ENCODE measurements at places on chromosomes 1 and 21.
A peak's percentile ranks its signal among the peaks of the same experiment; 100 is the strongest.

DNA sequence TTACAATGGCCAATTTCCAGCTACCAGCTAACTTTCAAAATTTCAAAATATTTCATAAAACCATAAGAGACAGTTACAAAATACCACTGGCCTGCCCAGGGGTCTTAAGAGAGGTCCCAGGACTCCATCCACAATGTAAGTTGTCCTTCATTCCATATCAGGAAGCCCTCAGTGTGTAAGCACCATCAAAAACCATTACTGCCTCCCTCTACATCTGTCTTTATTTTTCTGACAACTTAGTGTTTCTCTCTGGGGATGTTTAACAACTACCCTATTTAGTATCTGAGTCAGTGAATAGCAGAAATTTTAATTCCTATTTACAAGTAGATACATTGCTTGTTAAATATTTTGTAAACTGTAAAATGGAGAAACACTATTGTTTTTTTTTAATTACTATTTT lies 339.3 kb upstream of the ADAMTS5 start:
- DNase-seq: no peak

DNA sequence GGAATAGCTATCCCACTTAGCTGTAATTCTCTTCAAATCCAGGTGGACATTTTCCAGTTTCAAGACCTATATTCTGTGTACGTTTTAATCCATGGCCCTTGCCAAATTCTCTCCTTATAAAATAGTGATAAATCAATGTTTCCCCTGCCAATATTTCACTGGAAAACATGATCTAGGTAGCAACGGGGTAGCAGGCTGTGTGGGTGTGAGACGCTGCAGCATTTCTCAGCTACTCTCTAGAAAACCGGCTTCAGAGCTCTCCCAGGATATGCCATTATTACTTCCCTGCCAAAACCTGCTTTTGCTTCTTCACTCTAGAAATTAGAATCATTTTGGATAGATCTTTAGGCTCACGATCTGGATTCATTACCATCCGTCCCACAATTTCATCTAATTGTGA lies 82.1 kb upstream of the SIPA1L2 start:
- DNase-seq: no peak

GRCh38 chr1:19010995-19011844 lies 54.7 kb upstream of the IFFO2 start:
- DNase-seq: peak; percentile 63

DNA sequence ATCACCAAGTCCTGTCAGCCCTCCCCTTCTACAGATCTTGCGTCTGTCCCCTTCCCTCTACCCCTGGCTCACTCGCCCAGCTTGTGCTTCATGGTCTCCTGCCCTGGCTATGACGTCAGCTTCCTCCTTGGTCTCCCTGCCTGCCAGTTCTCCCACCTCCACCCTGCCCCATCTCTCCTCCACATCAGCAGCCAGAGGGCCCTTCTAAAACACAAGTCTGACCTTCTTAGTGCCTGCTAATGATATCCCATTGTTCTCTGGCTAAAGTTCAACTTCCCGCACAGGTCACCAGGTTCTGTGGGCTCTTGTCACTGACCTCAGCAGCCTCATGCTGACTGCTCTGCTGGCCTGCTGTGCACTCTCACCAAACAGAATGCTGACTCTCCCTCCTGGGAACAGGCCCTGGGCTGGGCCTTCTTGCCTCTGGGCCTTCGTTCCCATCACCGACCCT lies 24.7 kb upstream of the MYCL start:
- no peak for DNase-seq

DNA sequence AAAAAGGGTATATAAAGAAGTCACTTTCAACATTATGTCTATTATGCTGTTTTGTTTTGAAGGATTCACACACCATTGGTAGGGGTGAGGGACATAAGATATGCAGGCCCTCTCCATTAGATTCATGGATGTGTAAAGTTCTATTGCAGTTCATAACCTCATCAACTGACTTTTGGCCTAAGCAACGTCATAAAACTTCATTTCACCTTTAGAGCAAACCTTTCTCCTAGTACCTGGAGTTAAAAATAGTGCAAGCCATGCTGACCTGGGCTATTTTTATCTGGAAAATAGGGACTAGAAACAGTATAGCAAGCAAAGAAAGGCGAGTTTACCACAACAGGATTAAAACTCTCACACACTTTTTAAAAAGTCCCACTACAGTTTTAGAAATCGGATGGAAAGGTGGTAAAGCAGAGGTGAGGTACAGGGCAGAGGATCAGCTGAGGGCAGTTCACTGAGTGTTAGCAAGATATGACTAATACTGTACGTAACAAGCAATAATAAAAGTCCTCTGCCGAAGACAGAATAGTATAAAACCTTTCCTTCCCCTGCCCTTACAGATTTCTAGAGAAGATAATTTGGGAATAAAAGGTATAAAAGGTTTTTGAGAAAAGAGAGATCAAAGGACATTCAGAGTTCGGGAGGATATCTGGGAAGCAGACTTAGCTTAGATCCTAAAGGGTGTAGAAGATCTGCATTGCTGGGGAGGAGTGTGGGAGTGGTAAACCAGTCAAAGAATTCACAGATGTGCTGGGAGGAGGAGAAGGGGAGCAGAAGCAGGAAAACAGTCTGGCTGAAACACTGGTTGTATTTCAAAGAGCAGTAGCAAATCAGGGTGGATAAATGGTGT lies 14.3 kb downstream of the EGLN1 start:
- DNase-seq: no peak

- no peak for DNase-seq
These were observed 29.4 kb downstream of the LRRC3 start for GRCh38 chr21:44484498-44485253.

DNA sequence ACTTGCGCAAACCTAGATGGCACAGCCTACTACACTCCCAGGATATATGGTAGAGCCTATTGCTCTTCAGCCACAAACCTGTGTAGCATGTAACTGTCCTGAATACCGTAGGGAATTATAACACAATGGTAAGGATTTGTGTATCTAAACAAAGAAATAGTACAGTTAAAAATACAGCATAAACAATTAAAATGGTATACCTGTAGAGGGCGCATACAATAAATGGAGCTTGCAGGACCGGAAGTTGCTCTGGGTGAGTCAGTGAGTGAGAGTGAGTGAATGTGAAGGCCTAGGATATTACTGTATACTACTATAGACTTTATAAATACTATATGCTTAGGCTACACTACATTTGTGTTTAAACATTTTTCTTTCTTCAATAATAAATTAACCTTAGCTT lies 99.3 kb downstream of the PLD5 start:
- DNase-seq: no peak

DNA sequence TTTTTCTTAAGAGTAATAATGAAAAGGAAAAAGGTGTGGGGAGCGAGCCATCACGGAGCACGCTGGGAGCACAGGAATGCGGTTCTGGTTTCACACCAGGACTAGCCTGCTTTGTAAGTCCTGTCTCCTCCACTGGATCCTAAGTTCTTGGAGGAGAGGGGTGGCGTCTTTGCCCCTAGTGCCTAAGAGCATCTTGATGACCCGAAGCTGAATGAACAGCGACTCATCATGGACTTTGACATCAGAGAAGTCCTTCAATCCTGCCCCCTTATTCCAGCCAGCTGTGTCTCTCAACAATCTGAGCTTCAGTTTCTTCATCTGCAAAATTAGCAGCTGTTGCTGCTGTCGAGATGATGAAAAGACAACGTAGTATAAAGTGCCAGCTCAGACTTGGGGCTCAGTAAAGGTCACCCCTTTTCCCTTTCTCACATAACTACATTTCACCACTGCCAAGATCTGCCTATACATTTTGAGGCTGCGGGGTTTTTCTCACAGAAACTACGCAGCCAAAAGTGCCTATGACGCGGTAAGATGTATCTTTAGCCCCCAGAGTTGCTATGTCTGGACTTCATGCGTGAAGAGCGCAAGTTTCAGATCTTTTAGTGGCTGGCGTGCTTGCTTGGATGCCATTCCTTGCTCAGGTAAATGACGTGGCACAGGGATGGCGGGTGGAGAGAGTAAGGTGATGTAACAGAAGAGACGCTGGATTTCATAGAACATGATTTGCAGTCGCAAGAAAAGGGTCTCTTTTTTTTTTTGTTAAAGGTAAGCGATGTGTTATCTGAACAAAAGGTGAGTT lies 4.9 kb upstream of the PRDM2 start:
- DNase-seq: no peak

- no peak for DNase-seq
These were observed 6.8 kb downstream of the LAMC1 start for GRCh38 chr1:183030053-183030452.

GRCh38 chr1:2053217-2053616 lies 3.0 kb downstream of the PRKCZ start:
- no peak for DNase-seq

- DNase-seq: no peak
These were observed 21.6 kb upstream of the ROR1 start for GRCh38 chr1:63752176-63752575.

All from thoracic aorta (tissue), 2 donors.